Activated T-cell treated with anti-CD3 and anti-CD28 coated beads, Interleukin-2, amount 50 U/mL, for 4 hours (primary cell): ENCODE measurements at places on chromosomes 16 and 17.

GRCh38 chr17:3615160-3615870 lies 6.1 kb upstream of the TRPV1 start:
- no peak for DNase-seq

DNA sequence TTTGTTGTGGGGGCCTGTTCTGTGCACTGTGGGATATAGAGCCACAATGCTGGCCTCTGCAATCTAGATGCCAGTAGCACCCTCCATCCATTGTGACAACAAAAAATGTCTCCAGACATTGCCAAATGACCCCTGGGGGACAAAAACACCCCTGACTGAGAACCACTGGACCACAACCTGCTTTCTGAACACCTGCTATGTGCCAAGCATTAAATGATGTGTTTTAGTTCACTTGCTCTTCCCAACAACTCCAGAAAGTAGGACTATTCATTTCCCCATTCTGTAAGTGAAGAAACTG lies 367.0 kb upstream of the ERCC4 start:
- no peak for DNase-seq

DNA sequence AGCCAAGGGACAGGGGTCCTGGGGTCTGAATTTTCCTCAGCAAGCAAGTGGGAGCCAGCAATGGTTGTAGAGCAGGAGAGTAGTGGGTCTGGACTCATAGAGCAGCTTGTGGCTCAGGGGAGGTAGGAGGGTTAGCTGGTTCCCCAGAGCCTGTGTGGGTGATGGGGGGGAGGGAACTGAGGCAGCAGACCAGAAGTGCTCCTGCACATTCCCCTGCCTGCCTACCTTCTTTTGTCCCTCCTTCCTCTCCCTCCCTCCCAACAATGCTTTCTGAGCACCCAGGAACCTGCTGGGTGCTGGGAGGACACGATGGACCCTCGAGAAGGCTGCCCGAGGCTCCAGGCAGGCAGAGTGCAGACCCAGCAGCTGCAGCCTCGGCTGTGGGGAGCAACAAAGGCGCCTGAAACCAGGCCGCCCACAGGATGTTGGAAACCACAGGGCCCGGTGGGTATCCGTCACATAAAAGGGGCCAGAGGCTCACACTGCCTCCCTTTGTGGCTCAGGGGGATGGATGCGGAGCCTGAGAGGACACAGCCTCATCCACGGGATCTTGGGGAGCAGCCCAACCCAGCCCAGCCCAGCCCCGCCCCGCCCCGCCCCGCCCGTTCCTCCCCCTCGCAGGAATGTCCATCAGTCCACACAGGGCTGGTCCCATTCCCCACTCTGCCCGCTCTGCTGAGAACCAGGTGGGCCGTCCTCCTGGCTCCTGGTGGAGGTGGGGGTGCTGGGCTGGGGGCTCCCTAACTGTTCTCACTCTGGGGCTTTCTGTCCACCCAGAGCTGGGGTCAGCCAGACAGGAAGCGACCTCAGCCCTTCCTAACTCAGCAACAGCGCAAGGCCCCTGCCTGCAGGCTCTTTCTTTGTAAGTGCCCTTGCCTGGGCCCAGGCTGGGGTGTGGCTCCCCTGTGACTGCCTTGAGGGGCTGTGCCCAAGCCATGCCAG lies 1.7 kb upstream of the NLRC3 start:
- no peak for DNase-seq

DNA sequence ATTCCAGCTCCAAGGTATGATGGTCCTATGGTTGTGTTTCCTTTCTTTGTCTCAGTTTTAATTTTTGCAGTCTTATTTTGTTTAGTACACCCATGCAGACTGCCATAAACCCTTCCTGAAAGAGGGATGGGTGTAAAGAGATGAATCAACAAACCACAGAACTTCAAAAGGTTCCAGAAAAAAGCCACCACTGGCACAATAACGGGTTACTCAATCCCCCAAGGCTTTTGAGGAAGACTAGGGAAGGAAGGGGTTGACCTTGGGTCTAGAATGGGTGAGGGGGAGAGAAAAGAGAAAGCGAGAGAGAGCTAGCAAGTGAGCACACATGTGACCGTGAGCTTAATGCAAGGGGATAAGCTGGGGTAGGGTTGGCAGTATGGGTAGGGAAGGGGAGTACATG lies 168.1 kb downstream of the XYLT1 start:
- DNase-seq: no peak

DNA sequence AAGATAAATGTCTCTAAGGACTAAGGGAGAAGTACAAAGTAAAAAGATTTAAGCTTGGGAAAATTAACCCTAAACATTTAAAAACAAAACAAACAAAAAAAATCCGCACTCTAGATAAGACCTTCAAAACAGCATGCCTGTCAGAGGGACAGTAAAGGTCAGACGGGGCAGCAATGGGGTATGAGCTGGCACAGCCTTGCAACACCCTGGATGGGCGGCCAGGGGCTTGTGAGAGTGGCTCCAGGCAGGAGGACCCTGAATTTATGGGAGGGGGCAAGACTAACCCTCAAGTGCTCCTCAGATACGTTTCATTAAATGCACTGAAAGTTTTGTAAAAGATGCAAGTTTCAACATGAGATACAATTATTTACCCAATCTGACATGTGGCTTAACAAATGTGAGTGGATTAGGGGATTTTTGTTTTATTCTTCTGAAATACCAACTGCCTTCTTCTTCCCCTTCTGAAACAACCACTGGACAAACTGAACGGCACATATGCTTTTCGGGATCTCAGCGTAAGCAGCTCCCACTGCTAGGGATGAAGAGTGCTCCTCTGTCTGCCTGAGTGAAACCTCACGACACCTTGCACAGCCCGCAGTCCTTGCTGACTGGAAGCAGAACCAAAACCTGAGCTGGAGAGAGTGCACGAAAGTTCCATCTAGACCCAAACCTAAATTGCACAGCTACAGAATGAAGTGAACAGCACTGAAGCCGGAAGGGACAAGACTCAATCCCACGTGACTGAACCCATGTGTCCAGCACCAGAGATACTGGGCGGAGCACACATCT lies 128.4 kb downstream of the ANKRD11 start:
- no peak for DNase-seq

GRCh38 chr16:50553182-50553710 lies 5.0 kb downstream of the NKD1 start:
- no peak for DNase-seq

GRCh38 chr16:56145369-56145768 lies 45.9 kb upstream of the GNAO1 start:
- no peak for DNase-seq

DNA sequence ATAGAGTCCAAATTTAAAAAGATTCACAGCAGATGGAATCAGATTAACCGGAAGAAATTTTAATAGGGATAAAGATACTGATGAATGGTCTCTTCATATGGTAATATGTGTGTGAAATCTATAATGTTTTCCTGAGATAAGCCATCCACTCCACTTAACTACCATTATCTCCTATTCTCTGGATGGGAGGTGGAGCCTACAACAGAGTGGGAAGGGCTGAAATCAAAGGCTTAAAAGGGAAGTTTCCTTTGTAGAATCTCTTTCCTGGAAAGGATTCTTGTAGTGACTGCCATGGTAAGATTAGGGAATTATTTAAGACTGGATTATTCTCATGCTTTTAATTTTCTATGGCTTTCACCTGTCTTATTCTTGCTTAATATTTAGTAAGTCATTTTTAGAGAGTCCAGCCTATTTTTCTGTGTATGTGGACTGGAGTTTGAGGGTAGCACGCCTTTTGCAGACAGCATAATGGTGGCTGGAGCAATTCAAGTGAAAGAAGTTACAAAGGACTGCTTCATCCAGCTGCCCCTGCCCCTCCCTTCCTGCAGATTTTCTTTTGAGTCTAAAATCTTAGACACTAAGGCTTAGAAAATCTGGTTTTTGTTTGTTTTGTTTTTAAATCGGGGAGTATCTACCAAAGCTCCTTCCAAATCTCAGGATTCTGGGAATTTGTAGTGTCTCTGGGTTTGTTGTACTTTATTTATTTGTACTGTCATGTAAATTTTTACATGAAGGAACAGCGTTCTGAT lies 26.5 kb downstream of the KAT7 start:
- no peak for DNase-seq

GRCh38 chr16:3716831-3717234 lies 491 bp downstream of the TRAP1 start:
- no peak for DNase-seq

- no peak for DNase-seq
Observed at GRCh38 chr17:77555121-77555591, 403.3 kb upstream of the TNRC6C start.

DNA sequence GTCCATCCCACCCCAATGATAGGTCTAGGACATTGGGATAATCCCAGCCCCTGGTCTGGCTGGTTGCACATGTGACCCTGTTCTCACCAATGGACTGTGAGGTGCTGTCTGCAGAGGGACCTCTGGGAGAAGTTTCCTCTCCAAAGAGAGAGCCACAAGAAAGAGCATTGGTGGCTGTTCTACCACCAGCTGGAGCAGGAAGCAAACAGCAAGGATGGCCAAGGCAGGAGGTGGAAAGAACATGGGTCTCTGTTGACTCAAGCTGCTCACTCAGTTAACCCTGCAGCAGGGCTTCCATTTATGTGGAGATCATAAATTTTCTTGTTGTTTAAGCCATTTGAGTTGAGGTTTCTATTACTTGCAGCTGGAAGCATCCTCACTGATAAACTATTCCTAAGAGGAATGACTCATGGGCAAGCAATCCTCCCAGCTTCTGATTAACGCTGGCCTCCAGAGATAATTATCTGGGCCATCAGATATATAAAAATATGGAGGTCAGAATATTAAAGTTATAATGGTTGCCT lies 52.6 kb downstream of the CYB5B start:
- DNase-seq: no peak

DNA sequence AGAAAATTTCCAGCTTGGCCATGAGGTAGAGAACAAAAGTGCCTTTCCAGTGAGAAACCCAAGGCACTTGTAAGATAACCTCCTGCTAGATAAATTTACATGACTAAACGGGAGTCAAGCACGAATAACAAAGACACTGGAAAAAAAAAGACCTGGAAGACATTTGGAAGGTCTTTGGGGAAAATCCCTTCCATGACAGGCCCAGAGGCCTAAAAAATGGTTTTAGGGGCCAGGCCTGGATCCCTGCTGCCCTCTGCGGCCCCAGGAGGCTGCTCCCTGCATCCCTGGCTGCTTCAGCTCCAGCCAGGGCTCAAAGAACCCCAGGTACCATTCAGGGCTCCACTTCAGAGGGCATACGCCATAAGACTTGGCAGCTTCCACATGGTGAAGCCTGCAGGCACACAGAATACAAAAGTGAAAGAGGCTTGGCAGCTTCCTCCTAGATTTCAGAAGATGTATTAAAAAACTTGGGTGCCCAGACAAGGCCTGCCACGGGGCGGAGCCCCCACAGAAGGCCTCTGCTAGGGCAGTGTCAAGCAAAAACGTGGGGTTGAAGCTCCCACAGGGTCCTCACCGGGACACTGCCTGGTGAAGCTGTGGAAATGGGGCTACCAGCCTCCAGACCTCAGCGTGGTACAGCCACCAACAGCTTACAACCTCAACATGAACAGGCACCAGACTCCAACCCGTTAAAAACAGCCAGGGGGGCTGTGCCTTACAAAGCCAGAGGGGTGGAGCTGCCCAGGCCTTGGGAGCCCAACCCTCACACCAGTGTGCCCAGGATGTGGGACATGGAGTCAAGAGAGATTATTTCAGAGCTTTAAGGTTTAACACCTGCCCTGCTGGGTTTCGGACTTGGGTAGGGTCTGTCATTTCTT lies 77.1 kb downstream of the SDK2 start:
- DNase-seq: peak; percentile 12

- no peak for DNase-seq
Observed at GRCh38 chr16:56781528-56781961, 51.6 kb downstream of the NUP93 start.

DNA sequence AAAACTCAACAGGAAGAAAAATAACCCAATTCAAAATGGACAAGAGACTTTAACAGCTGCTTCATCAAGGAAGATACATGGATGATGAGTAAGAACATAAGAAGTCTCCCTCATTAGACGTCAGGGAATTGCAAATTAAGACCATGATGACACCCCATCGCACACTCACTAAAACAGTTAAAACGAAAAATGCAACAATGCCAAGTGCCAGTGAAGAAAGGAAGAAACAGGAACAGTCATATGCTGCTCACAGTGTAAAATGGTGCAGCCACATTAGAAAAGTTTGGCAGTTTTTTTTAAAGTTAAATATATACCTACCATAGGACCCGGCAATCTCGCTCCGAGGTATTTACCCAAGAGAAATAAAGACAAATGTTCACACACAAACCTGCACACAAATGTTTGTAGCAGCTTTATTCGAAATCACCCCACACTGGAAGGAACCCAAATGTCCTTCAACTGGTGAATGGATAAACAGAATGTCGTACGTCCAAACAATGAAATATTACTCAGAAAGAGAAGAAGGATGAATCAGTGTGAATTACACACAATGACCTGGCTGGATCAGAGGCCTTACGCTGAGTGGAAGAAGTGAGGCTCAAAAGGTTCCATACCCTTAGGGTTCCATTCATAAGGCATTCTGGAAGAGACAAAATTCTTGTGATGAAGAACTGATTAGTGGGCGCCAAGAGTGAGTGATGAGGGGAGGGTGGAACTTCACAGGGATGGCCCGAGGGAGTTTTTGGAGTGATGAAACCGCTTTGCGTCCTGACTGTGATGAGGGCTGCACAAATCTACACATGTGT lies 110.3 kb downstream of the C16orf95 start:
- no peak for DNase-seq

GRCh38 chr17:44386182-44386525 lies 3.3 kb downstream of the ITGA2B start:
- no peak for DNase-seq

- no peak for DNase-seq
Observed at GRCh38 chr16:21279501-21279900, 1.4 kb upstream of the CRYM start.

DNA sequence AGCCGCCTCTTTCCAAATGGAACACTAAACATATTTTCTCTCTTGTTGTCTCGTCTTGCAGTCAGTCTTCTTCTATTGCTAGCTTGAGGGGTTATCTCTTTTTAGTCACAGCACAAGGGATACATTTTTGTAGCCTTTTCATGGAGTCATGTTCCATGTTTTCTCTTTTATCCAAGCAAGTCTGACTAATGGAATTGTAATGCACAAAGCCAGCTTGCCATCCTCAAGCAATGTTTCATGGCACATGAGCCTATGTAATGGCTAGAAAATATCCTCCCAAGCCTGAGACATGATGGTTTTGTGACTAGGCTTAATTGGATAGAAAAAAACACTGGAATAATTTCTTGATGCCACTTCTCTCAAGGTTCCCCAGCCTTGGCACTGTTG lies 414.6 kb upstream of the GOT2 start:
- DNase-seq: no peak

DNA sequence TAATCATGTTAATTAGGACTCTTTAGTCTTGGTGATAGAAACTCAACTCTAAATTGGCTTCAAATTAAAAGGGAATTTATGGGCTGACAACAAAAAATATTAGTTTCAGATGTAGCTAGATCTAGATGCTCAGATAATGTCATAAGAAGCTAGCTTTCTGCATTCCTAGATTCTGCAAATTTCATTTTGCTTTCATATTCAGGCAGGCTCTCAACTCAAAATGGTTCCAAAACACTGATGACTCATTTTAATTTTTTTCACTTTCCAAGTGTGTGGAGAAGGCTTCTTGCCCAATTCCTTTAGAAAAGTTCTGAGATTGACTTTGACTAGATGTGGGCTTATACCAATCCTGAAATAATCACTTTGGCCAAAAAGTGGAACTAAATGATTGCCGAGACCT lies 236.7 kb upstream of the GOT2 start:
- no peak for DNase-seq
